ENCODE measurements at places on chromosomes 3 and 15.

DNA sequence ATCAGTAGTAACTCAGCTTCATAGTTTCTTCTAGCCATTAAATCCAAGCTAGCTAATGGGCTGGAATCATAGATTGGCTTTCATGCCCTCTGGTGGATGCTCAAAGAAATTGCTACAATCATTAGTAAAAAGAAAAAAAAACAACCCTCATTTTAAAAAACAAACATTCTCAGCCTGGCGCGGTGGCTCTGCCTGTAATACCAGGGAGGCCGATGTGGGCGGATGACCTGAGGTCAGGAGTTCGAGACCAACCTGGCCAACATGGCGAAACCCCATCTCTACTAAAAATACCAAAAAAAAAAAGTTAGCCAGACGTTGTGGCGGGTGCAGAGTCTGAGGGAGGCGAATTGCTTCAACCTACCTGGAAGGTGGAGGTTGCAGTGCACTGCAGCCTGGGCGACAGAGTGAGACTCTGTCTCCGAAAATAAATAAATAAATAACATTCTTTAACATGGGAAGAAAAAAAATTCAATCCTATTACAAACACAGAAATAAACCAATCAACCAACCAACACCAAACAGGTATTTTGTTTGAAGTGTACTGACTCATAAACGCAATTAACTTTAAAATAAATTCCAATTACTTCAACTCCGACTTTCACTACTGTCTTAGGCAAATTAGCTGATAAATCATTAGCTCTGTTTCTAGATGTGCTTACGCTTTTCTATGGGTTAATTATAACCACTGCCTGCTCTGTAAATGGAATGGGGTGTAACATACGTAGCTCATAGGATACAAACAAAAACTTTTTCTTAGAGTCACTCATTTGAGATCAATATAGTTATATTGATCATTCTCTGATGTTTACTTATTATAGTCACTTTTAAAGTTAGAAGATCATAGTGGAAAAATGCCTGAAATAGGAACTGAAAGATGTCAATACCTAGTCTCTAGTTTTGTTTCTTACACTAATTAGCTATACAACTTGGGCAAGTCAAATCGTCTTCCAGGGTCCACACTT is 24.9 kb downstream of the TMEM207 start:
- DNase-seq = no peak

- DNase-seq = no peak
Observed at GRCh38 chr3:164377466-164377865, 700.8 kb downstream of the SI start.

DNA sequence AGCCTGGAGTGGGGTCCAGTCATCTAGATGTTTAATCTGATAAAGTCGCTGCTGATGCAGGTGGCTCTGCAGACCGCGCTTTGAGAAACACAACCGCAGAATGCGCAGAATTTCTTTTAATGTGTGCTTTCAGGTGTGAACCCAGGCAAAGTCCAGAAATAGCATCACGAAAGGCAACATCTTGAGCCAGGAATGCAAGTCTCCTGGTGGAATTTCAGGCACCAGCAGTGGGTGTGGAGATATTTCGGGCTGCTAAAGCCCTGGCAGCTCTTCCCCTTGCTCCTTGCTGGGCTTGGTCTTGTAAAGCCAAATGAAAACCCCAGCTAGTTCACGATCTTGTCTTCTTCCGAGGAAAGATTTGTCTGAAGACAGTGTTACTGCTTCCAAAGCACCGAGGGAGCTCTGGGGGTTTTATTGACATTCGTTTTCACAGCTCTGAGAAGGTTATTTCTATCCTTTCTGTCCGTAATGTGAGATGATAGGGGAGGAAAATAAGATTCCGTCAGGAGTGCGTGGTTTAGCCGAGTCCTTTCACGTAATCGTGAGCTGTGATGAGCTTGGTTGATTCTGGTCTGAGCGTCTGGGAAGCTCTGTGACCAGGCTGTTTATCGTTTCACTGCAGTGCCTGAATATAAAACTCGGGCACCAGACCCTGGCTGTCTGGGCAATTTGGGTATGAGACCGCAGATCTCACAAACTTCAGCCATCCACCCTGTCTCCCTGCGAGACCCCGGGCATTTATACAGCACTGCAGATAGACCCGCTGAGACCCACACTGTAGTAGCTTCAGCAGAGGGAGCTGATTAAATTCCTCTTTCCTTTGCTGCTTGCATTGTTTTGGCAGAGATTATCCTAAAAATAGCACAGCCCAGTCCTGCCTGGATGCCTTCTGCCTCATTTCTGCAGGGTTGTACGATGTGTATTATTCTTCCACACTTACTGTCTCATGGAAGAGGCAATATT is 67.0 kb upstream of the SLC25A26 start:
- no peak for DNase-seq

- DNase-seq = no peak
Observed at GRCh38 chr3:134517791-134518190, 31.9 kb downstream of the CEP63 start.

DNA sequence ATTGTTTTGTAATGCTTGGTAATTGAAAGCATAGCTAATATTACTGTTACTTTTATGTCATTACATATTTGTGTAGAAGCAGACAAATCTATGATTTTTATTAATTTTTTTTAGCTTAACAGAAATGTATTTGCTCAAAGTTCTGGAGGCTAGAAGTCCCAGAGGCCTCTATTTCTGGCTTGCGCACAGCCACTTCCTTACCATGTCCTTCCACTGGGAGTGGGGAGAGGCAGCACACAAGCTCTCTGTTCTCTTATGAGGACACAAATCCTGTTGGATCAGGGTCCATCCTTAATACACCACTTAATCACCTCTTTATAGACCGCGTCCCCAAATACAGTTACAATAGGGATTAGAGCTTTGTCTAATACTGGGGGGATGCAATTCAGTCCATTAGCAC is 1061.4 kb downstream of the OTOL1 start:
- DNase-seq = no peak

GRCh38 chr3:171654809-171655208 is 155.5 kb downstream of the PLD1 start:
- no peak for DNase-seq

- no peak for DNase-seq
Observed at GRCh38 chr3:29924783-29925561, 644.1 kb downstream of the RBMS3 start.

DNA sequence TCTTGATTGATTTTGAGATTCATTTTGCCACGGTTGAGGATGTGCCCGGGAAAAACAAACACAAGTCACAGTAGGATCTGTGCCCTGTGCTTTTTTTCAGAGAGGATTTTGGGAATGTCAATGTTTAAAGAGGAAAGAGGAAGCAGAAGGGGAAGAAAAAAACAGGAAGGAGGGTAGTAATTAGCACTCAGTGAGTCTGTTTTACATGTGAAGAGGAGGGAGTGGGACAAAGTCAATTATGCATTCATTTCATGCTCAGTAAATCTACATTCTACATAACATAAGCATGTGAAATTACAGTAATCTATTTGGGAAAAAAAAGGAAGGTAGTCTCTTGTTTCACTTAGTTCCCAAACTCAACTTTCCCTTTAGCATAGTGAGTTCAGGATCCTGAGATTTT is 18.3 kb upstream of the CD200 start:
- no peak for DNase-seq

- no peak for DNase-seq
Observed at GRCh38 chr3:197183582-197183981, 114.8 kb downstream of the DLG1 start.

GRCh38 chr3:86774082-86774691 is 216.8 kb downstream of the VGLL3 start:
- no peak for DNase-seq

GRCh38 chr3:151918253-151919029 is 45.0 kb downstream of the SUCNR1 start:
- no peak for DNase-seq

GRCh38 chr3:64464955-64465354 is 222.8 kb downstream of the ADAMTS9 start:
- no peak for DNase-seq

GRCh38 chr3:118986734-118987133 is 47.9 kb downstream of the IGSF11 start:
- DNase-seq = no peak

DNA sequence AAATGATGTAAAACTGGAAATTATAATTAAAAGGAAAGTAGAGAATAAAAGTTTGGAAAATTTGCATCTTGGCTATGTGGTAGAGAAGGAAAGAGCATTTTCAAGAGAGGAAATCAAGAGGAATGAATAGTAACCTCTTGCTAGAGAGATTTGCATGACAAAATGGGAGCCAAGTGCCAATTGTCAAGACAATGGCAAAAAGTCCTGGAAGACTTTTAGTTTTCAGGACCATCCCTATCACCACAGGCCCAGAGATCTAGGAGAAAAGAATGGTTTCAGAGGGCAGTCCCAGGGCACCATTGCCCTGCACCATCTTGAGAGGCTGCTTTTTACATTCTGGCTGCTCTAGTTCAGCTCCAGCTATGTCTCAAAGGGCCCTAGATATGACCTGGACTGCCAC is 1427.6 kb downstream of the ZPLD1 start:
- DNase-seq = no peak

GRCh38 chr15:68311464-68311835 is 33.9 kb downstream of the FEM1B start:
- DNase-seq = no peak

GRCh38 chr15:100635406-100636071 is 33.1 kb downstream of the ASB7 start:
- no peak for DNase-seq

- no peak for DNase-seq
Observed at GRCh38 chr3:126316501-126316939, 40.7 kb downstream of the KLF15 start.

DNA sequence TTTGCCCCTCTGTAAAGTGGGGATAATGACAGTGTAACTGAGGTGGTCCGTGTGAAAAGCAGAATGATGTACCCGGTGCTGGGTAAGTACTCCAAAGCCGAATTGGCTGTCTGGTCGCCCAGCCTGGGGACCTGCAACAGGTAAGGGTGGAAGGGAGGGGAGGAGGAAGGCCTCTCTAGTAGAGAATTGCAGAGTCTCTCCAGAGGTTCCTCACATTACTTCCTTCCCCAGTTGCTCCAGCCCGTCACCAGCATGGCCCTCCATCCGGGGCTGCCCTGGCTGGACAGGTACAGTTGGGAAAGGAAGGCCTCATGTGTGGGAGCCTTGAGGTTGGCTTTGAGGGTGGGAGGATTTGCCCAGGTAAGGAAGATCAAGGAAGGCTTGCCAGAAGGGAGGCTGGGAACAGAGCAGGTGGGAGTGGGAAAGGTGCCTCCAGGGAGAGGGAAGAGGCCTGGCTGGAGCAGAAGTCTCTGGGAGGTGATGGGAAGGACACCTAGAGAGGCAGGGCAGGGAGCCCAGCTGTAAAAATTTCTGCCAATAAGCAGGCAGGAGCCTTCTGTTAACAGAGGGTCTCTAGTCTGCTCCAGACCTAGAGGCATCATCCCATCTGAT is 1.7 kb upstream of the PSTPIP1 start:
- no peak for DNase-seq

DNA sequence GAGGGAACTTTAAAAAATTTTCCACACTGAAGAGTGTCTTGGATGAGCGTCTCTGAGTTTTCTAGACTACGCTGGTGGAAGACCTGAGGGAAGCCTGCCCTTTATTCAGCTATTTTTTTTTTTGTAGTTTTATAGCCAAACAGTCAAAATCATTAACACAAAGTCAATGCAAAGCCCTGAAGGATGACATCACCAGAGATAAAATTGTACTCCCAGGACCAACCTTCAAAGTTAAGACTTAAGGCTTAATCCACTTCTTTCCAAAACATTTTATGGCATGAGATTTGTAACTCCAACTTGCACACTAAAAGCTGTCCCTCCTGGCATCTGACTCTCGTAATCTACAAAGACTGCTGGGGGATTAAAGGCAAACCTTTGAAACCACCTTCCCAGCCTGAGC is 263.4 kb upstream of the LYSMD4 start:
- DNase-seq = no peak

- DNase-seq = no peak
Observed at GRCh38 chr3:44125246-44125645, 116.4 kb upstream of the TOPAZ1 start.

GRCh38 chr3:116806351-116806750 is 96.8 kb downstream of the TUSC7 start:
- no peak for DNase-seq

DNA sequence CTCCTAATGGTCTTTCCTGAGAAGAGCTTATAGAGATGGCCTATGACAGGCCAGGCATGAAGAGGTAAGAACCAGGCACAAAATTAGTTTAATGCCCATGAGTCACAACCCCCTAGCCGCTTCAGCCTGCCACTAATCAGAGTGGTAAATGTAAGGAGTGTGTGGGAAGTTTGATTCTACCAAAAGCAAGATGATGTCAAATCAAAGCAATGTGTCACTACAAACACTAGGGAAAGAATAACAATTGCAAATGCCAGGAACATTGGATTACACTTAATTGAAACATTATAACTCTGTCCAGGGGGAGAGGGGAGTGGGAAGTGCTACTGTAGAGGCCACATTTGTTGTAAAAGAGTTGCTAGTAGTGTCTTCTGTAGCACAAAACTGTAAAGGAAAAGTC is 596.6 kb upstream of the AGTR1 start:
- no peak for DNase-seq

GRCh38 chr15:73994912-73995622 is 551 bp downstream of the PML start:
- DNase-seq = no peak

DNA sequence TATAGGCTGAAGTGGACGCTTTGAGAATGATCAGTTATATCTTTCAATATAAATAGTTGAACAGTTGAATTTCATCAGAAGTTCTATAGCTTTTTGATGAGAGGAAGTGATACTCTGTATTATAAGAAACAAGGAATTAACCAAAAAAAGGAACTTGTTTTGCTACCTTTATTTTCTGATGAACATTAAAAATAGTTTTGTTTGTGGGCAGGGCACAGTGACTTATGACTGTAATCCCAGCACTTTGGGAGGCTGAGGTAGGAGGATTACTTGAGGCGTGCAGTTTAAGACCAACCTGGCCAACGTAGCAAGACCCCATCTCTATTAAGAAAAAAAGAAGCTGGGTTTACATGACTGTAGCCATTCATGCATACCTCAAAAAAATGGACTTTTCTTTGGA is 16.7 kb downstream of the BLOC1S6 start:
- no peak for DNase-seq

DNA sequence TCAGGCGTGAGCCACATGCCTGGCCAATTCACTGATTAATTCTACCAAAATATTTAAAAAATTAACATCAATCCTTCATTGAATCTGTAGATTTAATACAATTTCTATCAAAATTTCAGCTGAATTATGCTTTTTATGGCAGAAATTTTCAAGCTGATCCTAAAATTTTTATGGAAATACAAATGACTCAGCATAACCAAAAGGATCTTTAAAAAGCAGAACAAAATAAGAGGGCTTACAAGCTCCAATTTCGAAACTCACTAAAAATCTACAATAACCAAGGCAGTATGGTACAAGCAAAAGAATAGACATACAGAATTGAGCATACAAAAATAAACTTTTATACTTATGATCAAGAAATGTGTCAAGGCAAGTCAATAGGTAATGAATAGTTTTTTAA is 180.4 kb upstream of the CTNNB1 start:
- DNase-seq = no peak

DNA sequence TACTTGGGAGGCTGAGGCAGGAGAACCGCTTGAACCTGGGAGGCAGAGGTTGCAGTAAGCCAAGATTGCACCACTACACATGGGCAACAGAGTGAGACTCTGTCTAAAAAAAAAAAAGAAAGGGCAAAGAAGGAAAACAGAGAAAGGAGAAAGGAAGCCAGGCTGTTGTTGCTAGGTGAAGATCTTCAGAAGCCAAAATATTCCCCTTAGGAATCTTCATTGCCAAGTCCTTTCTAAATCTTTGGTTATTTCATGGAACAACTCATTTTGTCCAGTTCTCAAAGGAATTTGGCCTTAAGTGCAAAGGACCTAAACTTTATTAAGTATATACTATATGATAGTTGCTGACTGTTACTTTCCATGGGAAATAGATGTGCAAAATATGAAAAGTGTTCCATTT is 59.2 kb upstream of the OSBPL11 start:
- no peak for DNase-seq

GRCh38 chr3:126542340-126543241 is 16.1 kb downstream of the C3orf22 start:
- no peak for DNase-seq

Measured in effector CD4-positive, alpha-beta T cell (primary cell).